AG09309 (cell line): ENCODE measurements at places on chromosomes 6 and 20.

DNA sequence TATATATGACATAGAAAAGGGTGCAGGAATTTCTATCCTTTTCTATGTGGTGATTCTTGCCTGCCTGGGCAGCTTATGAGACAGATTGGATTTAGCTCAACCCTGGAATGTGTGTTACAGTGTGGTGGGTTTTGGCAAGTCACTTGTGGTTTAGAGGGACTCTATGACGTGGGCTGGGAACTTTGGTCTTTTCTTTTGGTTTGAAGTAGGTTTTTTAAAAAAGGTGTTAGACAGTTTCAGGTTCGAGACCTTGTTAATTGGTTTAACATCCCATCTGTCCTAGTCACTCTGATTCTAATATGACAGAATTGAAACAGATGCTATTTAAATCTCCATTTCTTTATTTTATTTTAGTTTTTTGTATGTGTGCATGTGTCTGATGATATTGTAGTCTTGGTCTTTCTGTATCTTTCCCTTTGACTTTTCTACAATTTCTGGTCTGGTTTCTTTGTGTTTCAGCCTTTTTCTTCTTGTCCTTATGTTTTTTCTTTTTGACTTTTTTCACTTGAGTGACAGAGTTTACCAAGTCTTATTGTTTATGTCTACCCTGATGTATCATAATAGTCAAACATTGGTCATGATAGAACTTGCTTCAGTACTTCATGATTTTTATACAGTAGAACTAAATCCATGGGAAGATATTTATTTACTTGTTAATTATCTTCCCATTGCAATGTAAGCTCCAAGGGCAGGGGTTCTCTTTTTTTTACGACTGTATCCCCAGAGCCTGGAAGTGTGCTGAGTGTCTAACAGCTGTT lies 174.3 kb downstream of the CDKAL1 start:
- no peak for DNase-seq

- DNase-seq, result peak; percentile 35
Measured at GRCh38 chr6:149093643-149094042, 223.9 kb upstream of the TAB2 start.

GRCh38 chr20:13442986-13443385 lies 195.7 kb downstream of the TASP1 start:
- DNase-seq, result no peak

DNA sequence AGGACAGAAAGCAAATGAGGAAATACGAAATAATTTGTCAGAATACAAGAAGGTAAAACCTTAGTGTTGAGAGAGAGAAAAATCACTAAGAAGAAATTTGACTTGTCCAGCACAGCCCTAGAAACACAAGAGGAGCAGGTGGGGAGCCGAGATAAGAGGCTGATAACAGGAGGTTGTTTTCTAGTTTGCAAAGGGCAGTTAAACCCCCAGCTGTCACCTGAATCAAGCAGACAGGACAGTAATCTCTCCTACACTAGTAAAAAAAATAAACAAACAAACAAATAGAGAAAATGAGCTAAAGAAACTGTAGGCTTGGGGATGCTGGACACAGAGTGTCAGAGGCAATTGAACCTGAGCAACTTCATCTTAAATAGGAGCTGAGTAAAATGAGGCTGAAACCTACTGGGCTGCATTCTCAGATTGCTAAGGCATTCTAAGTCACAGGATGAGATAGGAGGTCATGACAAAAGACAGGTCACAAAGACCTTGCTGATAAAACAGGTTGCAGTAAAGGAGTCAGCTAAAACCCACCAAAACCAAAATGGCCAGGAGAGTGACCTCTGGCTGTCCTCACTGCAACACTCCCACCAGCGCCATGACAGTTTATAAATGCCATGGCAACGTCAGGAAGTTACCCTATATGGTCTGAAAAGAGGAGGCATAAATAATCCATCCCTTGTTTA lies 40.4 kb downstream of the FAM184A start:
- DNase-seq, result no peak

DNA sequence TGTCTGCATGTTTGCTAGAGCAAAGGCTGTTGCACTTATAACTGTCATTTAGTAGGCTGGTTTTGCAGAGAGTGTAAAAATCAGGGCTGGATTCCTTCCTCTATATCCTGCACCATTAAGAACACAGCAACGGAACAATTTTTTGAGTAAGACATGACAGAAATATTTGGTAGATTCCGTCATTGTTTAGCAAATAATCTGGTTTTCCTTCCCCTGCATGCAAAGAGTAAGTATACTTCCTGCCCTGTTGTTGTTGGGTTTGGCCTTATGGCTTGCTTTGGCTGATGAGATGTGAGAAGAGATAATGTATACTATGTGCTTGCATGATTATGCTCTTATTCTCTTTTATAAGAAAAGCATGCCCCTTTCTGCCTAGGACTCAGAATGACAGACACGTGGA lies 23.8 kb downstream of the MANEA start:
- DNase-seq, result no peak

DNA sequence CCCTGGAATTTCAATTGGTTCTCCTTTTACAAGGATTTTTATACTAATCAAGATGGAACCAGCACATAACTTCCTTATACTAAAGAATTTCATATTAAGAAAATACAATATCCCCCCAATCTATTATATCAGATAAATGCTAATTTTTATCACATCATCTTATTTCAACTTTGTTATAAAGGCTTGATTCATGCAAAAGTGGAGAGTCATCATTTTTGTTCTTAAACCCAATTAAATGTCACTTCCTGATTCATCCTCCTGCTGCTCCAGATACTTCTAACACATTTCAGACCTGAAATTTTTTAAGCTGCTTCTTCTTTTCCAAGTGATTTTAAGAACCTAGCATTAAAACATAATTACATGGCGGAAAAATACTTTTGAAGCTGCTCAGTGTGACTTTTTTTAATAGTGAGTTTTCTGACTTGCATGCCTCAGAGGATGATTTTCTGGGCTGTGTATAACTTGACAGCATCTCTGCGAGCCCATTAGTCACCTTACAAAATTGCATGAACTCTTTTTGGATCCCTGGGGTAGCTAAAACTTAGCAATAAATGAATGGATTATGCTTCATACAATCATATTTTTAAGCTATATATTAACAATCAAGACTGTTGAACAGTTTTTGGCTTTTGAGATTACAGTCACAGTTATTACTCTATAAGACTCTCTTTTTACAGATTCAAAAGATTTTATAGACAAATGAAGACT lies 134.1 kb downstream of the ELOVL4 start:
- DNase-seq, result no peak

DNA sequence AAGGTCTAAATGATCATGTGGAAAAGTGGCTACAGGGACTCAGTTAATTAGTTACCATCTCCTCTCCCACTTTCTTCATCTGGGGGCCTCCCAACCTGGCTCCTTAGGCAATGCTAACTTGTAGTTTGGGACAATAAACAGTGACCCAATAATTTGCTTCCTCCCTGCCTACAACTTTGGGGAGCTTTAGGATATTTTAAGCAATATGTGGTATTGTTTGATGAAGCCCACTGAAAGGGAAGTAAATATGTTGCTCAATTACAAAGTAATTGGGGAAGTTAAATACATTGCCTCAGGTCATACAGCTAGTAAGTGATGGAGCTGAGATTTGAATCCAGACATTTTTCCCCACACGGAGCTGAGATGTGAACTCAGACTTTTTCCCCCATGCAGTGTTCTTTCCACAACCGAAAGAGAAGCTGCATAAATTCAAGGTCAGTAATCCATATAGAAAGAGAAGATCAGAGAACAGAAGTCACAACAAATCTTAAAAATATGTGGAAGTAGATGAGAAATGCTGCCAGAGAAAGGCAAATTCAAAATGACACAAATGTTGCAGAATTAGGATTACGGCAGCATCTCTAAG lies 26.6 kb downstream of the ZHX3 start:
- DNase-seq, result no peak

GRCh38 chr6:43807228-43808061 lies 37.4 kb downstream of the VEGFA start:
- DNase-seq, result no peak

DNA sequence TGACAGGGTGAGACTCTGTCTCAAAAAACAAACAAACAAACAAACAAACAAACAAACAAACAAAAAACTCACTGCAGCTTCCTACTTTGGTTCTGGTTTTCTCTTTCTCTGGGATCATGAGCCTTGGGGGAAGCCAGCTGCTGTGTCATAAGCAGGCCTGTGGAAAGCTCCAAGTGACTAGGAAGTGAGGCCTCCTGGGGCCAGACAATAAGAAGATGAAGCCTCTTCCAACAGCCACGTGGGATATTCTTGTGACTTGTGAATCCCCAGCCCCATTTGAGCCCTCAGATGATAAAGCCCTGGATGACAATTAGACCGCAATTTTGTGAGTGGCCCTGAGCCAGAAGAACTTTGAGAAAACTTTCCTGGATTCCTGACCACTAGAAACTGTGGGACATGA lies 11.4 kb downstream of the HLA-A start:
- DNase-seq, result no peak

DNA sequence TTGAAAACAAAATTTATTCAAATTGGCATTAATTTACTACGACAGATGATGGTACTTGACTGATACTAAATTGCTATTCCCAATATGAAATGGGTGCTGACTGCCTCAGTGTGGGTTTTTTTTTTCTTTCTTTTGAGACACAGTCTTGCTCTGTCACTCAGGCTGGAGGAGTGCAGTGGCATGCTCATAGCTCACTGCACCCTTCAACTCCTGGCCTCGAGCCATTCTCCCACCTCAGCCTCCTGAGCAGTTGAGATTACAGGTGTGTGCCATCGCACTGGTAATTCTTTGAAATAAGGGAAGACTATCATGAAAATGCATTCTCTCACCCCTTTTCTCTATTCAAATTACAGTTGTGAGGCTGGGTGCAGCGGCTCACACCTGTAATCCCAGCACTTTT lies 22.5 kb downstream of the PDSS2 start:
- DNase-seq, result no peak

GRCh38 chr20:52972965-52973819 lies 1.0 kb downstream of the TSHZ2 start:
- no peak for DNase-seq

DNA sequence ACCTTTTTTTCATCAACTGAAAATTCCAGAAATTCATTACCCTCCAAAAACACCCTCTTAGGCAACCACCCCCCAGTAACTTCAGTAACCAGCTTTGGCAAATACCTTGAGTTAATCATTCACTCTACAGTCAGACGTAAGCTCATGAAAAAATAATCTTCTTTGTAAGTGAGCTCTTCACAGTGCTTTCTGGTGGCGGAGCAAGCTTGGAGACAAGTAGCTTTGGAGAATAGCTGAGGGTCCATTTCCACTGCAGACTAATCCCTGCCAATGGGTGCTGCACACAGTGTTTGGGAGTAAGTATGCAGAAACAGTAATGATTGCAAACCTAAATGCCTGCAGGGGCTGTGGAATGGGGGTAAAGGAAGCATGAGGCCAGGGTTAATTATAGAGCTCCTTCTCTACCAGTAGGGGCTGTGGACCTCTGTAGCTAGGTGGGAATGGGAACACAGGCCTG lies 56.8 kb upstream of the HINT3 start:
- DNase-seq, result no peak

DNA sequence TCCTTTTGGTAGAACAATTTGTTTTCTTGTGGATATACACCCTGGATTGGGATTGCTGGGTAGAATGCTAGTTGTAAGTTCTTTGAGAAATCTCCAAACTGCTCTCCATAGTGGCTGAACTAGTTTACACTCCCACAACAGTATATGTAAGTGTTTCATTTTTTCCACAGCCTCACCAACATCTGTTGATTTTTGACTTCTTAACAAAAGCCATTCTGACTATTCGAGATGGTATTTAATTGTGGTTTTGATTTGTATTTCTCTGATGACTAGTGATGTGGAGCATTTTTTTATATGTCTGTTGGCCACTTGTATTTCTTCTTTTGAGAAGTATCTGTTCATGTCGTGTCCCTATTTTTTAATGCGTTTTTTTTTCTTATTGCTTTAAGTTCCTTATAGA lies 444.1 kb downstream of the CBLN4 start:
- no peak for DNase-seq

GRCh38 chr20:54194724-54195438 lies 13.0 kb upstream of the PFDN4 start:
- no peak for DNase-seq

- no peak for DNase-seq
Measured at GRCh38 chr6:11160199-11160598, 48.7 kb upstream of the ERVFRD-1 start.

DNA sequence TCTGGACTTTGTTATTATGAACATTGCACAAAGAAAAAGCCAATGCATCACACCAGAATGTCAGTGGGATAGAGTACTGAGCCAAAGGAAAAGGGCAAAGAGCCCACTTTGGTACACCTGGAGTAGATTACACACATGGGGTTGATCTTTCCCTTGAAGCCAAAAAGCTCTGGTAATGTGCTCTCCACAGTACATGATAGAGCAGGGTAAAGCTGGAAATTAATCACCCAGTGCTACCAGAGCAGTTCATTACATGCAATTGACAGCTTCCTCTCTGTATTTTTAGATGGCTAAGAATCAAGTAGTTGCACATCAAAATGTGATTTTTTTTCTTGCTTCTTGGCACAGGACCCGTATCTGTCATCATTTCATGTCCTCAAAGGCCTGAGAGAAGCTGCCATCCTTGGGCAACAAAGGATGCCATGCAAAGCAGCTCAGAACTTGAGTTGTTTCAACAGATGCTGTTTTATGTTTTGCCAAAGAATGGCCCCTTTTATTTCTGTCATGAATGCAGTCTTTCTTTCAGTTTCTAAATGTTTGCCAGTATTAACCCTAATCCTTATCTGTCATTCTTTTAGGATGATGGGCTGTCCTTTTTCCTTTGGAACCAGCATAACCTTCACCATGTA lies 88.1 kb downstream of the HDGFL1 start:
- no peak for DNase-seq

DNA sequence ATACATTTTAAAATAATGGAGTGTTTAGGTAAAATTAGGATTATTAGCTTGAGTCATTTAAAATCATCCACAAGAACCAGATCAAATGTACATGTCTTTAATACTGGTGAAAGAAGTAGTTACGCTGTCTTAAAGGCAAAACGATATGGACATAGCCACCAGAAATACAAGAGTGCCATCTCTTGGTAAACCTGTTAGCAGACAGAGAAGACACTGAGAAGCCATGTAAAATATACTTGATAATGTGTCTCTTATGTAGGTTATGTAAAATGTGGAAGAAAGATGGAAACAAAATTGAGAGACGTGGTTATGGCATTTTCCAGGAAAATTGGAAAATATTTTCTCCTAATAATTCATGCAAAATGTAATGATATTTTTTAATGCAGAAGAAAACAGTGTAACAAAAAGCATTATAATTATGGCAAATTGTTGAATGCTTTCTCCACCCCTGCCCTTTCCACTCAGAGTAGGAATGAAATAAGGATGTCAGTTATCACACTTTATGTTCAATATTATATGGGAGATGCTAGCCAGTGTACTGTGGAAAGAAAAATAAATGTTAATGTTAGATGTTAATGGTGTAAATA lies 12.2 kb upstream of the SLC17A2 start:
- DNase-seq, result peak; percentile 35

GRCh38 chr6:152587473-152587872 lies 49.7 kb downstream of the SYNE1 start:
- DNase-seq, result no peak
